Activated naive CD4-positive, alpha-beta T cell (primary cell): ENCODE measurements at places on chromosomes 16 and 17.

DNA sequence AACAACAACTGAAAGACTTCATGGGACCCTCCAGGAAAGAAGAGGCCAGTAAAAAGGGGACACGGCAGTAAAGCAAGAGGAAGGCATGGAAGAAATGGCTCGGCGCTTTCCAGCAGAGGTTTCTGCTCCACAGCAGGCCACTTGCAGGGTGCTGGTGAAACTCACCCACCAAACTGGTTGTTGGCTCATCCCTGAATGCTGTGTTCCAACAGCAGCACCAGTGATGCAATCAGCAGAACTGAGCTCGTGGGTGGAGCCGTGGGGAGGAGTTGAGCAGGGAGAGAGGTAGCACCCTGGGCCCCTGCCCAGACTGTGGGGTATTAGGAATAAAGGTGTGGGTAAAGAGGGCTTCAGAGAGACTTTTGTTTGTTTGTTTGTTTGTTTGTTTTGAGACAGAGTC lies 62.8 kb upstream of the ADCY9 start:
- no peak for DNase-seq

DNA sequence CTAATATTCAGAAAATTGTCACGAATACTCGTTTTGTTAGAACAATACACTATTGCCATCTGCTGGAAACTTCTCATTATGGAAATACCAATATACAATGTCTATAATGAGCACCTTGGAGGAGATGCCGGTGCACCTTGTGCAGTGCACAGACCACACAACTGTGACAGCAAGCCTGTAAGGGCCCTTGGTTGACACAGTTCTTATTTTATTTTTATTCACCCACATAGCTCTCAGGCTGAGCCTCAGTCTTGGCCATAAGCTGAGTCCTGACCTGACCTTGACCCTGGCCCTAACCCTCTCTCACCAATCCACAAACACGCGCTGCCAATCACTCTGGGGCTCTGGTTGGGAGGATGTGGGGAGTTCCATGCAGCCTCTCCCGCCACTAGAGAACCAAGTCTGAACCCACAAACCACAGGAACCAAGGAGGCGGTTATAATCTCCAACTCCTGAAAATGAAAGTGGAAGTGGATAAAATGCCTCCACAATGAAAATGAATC lies 7.6 kb downstream of the AIPL1 start:
- DNase-seq: no peak

GRCh38 chr16:86107215-86107825 lies 208.4 kb downstream of the IRF8 start:
- DNase-seq: no peak

- no peak for DNase-seq
Observed at GRCh38 chr17:35094902-35095301, 24.8 kb downstream of the RAD51D start.

DNA sequence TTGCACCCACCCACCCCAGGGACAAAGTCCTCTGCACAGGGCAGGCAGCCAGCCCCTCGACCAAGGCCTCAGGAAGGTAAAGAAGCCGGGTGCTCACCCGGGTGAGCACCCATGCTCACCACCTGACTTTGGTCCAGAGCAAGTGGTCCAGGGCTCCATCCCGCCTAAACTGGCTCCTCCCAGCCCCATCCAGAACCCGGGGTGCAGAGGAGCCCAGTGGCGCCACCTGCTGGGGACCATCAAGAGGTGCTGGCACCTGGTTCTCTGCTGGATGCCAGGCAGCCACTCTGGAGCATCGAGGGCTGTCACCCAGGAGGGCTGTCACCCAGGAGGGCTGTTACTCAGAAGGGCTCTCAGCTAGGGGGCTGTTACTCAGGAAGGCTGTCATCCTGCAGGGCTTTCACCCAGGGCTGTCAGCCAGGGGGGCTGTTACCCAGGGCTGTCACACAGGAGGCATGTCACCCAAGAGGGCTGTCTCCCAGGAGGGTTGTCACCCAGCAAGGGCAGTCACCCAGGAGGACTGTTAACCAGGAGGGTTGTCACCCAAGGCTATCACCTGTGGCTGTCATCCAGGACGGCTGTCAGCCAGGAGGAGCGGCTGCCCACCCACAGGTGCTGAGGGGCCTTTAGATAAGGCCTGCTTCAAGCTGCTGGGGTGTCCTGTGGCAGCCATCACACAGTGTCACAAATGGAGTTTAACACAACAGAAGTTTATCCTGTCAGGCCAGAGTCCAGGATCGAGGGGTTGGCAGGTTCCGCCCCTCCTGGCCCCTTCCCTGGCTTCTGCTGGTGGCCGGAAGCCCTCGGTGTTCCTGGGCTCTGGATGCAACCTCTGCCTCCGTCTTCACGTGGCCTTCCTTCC lies 98.5 kb downstream of the TNFRSF13B start:
- DNase-seq: no peak

DNA sequence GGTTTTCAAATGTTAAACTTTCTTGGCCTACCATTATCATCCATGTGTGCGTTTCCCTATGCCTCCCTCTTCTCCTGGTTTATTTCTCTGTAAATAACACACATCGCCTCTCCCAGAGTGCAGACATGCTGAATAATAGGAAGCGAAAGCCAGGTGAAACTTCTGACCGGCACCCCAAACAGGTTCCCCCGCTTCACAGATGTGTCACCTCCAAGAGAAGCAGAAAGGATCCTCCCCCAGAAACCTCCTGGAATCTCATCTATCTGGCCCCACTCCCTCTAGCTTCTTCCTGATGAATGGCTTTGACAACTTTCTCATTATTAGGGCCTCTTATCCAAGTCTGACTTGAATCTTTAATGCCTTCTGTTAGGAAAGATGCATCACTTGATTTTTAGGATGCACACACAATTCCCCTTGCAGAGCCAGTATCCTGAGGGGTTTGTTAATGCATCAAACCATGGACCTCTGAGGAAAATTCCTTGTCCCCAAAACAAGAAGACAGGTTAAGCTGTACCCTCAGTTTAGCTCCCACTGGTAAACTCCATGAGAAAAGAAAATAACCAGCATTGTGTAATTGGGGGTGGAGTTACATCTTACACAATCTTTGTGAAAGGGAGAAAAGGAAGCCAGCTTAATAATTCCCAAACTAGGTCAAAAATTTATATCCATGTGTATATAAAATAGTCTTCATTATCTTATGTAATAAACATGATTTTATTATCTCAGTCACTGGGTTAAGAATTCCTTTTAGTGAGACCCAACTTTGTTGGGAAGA lies 20.1 kb upstream of the HYDIN start:
- no peak for DNase-seq

- DNase-seq: no peak
Observed at GRCh38 chr16:13919330-13919682, 648 bp upstream of the ERCC4 start.

- DNase-seq: no peak
Observed at GRCh38 chr17:37092071-37092470, 143.3 kb downstream of the AATF start.

GRCh38 chr16:63695347-63695746 lies 1426.5 kb downstream of the CDH11 start:
- no peak for DNase-seq

GRCh38 chr17:30905742-30906100 lies 317 bp downstream of the TEFM start:
- DNase-seq: no peak

DNA sequence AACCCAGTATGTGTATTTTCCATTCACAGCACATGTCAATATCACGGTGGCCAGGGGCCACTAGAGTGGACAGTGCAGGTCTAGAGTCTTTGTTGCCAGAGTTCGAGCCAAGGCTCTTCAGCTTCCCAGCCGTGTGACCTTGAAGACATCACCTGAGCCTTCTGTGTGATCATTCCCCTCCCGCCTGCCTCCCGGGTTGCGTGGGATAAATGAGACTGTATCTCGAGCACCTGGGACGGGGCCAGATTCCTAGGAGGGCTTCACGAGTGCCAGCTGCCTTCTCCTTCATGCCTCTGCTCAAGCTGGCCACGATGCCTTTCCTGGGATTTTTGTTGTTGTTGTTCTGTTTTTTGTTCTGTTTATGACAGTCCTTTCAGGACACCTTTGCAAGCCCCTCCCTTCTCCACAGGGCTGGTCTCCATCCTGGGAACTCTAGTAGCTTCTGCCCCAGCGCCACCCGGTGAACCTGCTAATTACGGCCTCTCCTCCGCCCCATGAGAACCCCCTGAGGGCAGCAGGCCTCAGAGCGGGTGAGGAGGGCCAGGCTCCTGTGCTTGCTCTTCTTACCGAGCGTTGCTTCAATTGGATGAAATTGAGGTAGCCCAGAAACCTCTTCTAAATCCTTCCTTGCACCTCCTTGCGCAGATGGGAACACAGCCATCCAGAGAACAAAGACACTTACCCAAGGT lies 3.9 kb downstream of the SPNS2 start:
- no peak for DNase-seq

GRCh38 chr17:37847102-37847501 lies 77.1 kb upstream of the TBC1D3K start:
- no peak for DNase-seq

- no peak for DNase-seq
Observed at GRCh38 chr16:84735849-84736586, 36.2 kb downstream of the USP10 start.

- DNase-seq: no peak
Observed at GRCh38 chr16:19923396-19923795, 38.7 kb upstream of the GPRC5B start.

DNA sequence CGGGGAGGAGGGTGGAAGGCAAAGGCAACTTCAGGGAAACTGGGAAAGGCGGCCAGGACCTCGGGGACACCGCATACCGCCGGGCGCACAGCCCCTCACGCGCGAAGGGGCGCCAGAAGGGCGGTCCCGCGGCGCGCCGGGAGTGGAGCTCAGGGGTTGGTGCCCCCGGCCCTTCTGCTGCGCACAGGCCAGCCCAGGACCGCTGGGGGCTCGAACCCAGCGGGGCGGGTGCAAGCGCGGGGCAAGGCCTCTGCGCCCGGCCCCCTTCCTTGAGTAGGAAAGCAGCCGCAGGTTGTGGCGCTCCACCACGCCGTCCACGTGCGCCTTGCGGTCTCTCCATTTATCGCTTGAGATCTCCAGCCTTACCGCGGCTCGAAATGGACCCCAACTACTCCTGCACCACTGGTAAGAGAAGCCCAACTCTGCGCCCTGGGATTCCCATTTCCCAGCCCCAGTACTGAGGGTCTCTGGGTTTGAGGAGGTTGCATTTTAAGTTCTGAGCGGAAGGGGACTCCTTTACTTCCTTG lies 3.0 kb upstream of the MT1A start:
- DNase-seq: no peak

DNA sequence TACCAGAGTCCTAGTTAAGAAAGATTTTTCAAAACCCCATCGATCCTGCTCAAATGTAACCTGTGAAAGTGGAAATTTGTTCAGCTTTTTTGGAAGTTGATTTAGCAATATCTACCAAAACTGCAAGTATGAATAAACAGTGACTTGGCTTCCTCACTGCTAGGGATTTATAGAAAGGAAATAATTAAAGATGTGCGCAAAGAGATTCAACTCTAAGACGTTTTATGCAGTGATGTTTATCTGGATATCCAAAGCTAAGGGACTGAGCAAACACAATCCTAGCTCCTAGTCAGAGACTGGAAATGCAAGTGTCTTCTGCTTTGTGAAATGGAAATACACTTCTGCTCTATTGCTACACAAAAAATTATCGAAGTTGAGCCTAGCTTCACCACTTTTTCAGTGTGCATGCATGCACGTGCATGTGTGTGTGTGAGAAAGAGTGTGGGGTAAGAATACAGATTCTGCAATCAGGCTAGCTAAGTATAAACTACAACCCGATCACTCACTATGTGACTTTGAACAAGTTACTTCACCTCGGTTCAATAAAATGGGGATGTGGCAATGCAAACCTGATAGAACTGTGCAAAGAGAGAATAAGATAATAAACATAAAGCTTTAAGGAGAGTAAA lies 52.1 kb upstream of the FOXF1 start:
- no peak for DNase-seq

DNA sequence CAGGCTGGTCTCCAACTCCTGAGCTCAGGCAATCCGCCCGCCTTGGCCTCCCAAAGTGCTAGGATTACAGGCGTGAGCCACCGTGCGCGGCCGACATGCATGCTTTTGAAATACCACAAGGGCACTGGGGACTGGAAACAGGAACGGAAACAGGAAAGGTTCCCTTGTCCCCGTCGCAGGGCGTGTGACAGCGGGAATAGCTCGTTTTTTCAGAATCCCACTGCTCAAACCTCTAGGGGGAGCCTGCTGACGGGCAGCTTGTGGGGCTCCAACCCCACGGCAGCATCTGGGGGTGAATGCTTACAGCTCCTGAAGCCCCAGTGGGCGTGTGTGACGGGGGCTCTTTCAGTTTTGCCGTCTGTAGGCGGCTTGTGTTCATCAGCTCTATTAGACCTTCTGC lies 18.8 kb upstream of the ASGR2 start:
- no peak for DNase-seq

GRCh38 chr17:499951-500461 lies 147.4 kb upstream of the RPH3AL start:
- DNase-seq: no peak

DNA sequence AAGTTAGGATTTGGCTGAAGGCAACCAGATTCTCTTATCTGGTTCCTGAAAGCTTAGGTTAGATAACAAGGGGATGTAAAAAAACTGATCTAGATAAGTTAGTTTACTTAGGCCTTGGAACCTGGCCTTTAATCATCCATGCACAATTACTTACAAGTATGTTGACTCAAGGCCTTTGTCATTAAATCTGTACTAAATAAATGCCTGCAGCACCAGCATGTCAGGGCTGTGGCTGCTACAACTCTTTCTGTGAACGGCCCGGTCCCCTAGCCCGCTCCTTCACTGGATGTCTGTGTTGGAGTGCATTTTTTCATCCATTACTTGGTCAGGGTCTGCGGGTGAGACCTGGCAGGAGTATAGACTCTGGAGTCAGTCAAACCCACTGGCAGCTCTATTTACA lies 48.4 kb upstream of the ALDH3A1 start:
- no peak for DNase-seq

GRCh38 chr17:15236281-15237105 lies 28.6 kb downstream of the PMP22 start:
- no peak for DNase-seq

DNA sequence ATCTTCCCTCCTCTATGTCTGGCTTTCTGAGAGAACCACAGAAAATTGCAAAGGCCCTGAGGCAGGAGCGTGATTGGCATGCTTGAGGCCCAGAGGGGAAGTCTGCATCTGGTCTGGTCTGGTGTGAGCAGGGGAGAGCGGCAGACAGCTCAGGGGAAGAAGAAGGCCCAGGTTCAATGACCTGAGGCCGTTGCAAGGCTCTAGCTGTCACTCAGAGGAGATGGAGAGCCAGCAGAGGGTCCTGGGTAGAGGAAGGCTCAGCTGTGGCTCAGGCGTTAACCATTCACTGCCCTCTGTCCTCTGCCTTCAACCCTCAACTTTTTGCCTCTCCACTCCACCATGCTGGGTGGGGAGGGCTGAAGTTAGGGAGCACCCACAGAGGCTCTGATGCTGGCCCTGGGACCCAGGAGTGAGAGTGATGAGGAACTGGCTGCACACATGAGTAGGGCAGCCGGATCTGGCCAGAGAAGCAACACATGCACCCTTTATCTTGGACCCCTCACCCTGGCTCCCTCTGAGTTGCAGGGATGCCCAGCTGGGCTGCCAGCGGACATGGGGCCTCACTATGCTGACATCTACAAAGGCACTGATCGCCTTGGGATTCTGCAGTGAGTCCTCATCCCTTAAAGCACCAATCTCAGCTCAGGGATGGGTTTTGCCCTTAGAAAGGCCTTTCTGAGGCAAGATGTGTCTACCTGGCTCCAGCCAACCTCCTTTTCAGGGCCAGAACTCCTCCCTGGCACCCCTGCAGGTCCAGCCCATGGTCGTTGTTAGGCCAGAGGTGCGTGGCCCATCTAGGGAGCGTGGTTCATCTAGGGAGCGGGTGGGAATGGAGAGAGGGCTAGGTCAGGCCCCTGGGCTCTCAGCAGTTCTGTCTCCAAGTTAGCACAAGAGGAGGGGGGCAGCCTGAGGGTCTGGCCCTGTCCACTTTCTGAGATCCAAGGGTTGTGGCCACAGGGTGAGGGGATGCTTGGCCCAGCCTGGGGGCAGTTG lies 7.7 kb upstream of the KRTAP17-1 start:
- no peak for DNase-seq

GRCh38 chr16:67987460-67988160 lies 7.3 kb upstream of the DPEP3 start:
- no peak for DNase-seq
